ENCODE measurements at places on chromosomes 2 and 18.

GRCh38 chr18:79510731-79511241, 115.1 kb downstream of the NFATC1 start:
- no peak overlapping the region for H3K4me3 ChIP-seq
- peaks cover 44% of the 10 kb centered on the region for H3K4me1 ChIP-seq
- no peak overlapping the region for H3K27ac ChIP-seq
- H3K36me3 ChIP-seq, result peaks cover 12% of the 10 kb centered on the region
- DNase-seq, result no peak
- H3K27me3 ChIP-seq, result no peaks in the 10 kb centered on the region

- no peak for DNase-seq
- H3K27me3 ChIP-seq, result no peaks in the 10 kb centered on the region
- no peak overlapping the region for H3K4me3 ChIP-seq
- H3K27ac ChIP-seq, result no peak overlapping the region
These were observed 259.5 kb downstream of the GLI2 start for GRCh38 chr2:120995152-120995551.

GRCh38 chr2:75703589-75704287, 7.0 kb downstream of the GCFC2 start:
- H3K27me3 ChIP-seq, result no peaks in the 10 kb centered on the region
- DNase-seq, result no peak

GRCh38 chr2:112692495-112692911, 28.3 kb upstream of the NT5DC4 start:
- H3K4me3 ChIP-seq, result no peak overlapping the region
- H3K27me3 ChIP-seq, result no peaks in the 10 kb centered on the region
- peaks cover 19% of the 10 kb centered on the region for H3K4me1 ChIP-seq

DNA sequence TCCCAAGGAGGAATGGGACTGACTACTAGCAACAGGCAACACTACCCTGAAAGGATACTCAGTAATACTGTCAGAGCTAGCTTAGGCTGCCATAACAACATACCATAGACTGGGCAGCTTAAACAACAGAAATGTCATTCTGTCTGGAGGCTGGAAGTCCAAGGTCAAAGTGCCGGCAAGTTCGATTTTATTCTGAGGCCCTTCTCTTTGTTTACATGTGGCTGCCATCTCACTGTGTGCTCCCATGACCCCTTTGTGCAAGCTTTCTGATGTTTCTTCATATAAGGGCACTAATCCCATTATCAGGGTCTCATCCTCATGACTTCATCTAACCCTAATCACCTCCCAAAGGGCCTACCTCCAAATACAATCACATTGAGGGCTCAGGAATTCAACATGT, 30.7 kb upstream of the SCG2 start:
- no peaks in the 10 kb centered on the region for H3K36me3 ChIP-seq
- DNase-seq, result no peak
- no peaks in the 10 kb centered on the region for H3K4me1 ChIP-seq
- H3K27ac ChIP-seq, result no peak overlapping the region
- no peak overlapping the region for H3K4me3 ChIP-seq

GRCh38 chr18:33034212-33034611, 261.4 kb upstream of the KLHL14 start:
- no peaks in the 10 kb centered on the region for H3K27me3 ChIP-seq
- no peaks in the 10 kb centered on the region for H3K36me3 ChIP-seq
- H3K4me3 ChIP-seq, result no peak overlapping the region

DNA sequence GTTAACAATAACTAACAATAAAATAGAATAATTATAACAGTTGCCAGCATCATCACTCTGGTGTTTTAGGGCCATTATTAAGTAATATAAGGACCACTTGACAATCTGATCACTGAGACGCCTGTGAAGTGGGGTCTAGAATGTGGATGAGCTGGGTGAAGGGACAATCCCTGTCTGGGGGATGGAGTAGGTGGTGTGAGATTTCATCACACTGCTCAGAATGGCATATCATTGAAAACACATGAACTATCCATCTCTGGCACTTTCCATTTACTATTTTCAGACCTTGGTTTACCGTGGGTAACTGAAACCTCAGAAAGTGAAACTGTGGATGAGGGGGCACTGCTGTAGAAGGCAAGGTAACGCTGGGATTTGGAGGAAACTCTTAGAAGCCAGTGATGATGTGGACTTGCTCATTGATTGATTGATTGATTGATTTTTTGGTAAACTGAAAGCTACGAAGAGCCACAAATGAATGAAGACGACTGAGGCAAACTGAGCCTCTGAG, 204.4 kb upstream of the TWIST2 start:
- no peak for DNase-seq
- no peak overlapping the region for H3K27ac ChIP-seq
- H3K27me3 ChIP-seq, result peaks cover 3% of the 10 kb centered on the region
- no peak overlapping the region for H3K4me3 ChIP-seq

- H3K4me1 ChIP-seq, result peaks cover 7% of the 10 kb centered on the region
- H3K4me3 ChIP-seq, result no peak overlapping the region
- H3K36me3 ChIP-seq, result no peaks in the 10 kb centered on the region
- H3K27ac ChIP-seq, result no peak overlapping the region
These were observed 162.1 kb downstream of the ARL4C start for GRCh38 chr2:234334756-234335155.

DNA sequence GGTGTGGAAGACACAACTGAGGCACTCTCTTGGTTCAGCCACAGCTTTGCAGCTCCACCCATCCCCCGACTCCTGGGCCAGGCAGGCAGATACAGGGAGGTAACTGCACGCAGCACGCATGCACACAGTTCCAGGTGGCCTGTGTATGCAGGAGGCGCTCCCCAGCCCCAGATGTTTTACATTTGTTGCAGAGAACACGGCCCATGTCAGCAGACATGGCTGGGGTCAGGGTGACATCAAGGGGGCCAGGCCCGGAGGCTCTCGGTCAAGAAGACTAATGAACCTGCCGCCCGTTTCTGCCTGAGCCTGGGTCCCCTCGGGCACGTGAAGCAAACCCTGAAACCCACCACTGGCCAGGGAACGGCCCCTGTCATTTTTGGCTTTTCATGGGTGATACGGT, 57.3 kb downstream of the TWIST2 start:
- no peak overlapping the region for H3K27ac ChIP-seq
- H3K4me3 ChIP-seq, result no peak overlapping the region
- H3K36me3 ChIP-seq, result no peaks in the 10 kb centered on the region
- no peaks in the 10 kb centered on the region for H3K4me1 ChIP-seq

DNA sequence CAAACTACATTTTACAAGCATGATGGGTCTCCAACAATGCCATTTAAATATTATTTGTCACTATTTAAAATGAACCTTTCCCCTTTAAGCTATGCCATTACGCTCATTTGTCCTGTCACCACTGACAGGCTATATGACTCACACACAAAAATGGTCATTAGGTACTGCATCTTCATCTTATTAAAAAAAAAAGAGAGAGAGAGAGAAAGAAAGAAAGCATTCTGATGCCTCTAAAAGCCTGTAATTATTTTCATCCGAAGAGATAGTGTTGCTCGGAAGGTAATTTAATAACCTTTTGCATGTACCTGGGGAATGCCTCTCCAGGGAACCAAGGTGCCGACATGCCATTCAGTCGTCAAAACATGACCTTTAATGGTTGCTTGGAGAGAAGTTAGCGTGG, 226.7 kb downstream of the ARHGAP15 start:
- H3K4me3 ChIP-seq, result no peak overlapping the region
- DNase-seq, result no peak
- H3K4me1 ChIP-seq, result no peaks in the 10 kb centered on the region
- H3K36me3 ChIP-seq, result no peaks in the 10 kb centered on the region
- no peak overlapping the region for H3K27ac ChIP-seq

GRCh38 chr2:130966775-130967490, 126.3 kb downstream of the FAM168B start:
- H3K27me3 ChIP-seq, result peaks cover 17% of the 10 kb centered on the region
- H3K4me1 ChIP-seq, result peaks cover 9% of the 10 kb centered on the region
- H3K4me3 ChIP-seq, result no peak overlapping the region
- H3K36me3 ChIP-seq, result no peaks in the 10 kb centered on the region
- DNase-seq, result no peak
- no peak overlapping the region for H3K27ac ChIP-seq

GRCh38 chr18:48832938-48833700, 117.6 kb downstream of the SMAD7 start:
- no peaks in the 10 kb centered on the region for H3K27me3 ChIP-seq
- no peak overlapping the region for H3K27ac ChIP-seq

- DNase-seq, result no peak
- H3K36me3 ChIP-seq, result peaks cover 12% of the 10 kb centered on the region
- H3K27me3 ChIP-seq, result no peaks in the 10 kb centered on the region
- H3K4me3 ChIP-seq, result no peak overlapping the region
- H3K27ac ChIP-seq, result no peak overlapping the region
These were observed 46.0 kb downstream of the ADCY3 start for GRCh38 chr2:24874035-24874434.

DNA sequence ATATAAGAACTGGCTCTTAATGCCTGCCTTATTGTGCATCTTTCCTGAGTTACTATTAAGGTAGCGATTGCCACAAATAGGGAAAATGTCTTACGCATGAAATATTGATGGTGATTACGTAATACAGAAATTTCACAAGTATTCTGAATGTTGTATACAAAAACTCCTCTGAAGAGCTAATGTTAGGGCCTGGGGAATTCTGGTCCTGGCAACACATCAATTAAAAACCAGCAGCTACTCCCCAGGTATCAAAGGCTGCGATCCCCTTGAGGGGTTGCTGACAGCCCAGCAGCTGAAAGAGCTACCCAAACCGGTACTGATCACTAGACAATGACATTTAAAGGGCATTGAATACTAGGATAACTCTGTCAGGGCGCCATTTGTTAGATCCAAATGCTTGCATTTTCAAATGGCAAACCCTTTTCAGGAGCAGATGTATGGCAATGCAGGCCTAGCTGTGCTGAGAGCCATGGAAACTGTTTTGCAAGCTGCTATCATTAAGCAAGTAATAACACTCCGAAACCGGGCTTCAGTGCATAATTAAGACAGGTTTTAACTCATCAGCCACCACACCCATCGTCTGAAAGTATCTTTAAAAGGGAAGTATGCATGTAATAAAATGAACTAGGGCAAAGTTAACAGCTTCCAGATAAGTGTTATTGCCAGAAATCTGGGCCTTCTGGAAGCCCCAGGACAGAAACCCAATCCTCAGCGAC, 78.4 kb downstream of the CLHC1 start:
- H3K4me1 ChIP-seq, result peaks cover 19% of the 10 kb centered on the region
- H3K27me3 ChIP-seq, result no peaks in the 10 kb centered on the region
- no peak overlapping the region for H3K27ac ChIP-seq
- H3K36me3 ChIP-seq, result no peaks in the 10 kb centered on the region
- H3K4me3 ChIP-seq, result no peak overlapping the region

GRCh38 chr2:20999906-21000645, 43.8 kb downstream of the APOB start:
- H3K27ac ChIP-seq, result no peak overlapping the region
- no peak overlapping the region for H3K4me3 ChIP-seq
- H3K27me3 ChIP-seq, result peaks cover 4% of the 10 kb centered on the region
- H3K36me3 ChIP-seq, result no peaks in the 10 kb centered on the region
- no peaks in the 10 kb centered on the region for H3K4me1 ChIP-seq
- no peak for DNase-seq

DNA sequence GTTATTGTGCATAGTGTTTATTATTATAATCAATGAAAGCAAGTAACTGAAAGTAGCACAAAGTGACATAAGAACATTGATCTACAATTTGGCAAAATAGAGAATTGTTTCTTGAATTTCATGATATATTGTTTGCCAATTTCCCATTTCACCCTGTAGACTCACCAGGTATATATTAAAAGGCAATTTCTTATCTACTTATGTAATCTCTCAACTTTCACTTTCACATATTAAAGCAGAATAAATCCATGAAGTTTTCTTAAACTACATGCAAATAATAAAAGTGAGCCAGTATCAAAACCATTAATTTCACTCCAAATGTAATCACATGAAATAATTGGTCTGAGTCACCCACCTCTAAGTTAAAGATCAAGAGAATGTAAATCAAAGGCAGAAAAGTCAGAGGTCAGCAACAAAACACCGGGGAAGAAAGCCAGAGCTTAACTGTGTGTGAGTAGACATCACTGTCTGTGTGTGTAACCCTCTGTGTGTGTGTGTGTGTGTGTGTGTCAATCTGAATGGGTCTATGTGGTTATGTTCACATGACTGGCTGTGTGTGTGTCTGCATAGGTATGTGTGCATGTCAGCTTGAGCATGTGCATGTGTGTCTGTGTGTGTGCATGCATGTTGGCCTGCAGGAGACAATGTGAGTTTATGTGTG, 44.1 kb downstream of the ZNF385B start:
- H3K27me3 ChIP-seq, result no peaks in the 10 kb centered on the region
- DNase-seq, result no peak
- H3K36me3 ChIP-seq, result no peaks in the 10 kb centered on the region
- H3K4me1 ChIP-seq, result no peaks in the 10 kb centered on the region
- H3K4me3 ChIP-seq, result no peak overlapping the region
- H3K27ac ChIP-seq, result no peak overlapping the region
